ENCODE measurements at places on chromosomes 11 and 22. TPM values are rescaled to one million over a fixed set of nuclear protein-coding genes. Genes with fewer than 3 reads are reported as not detected.

GRCh38 chr22:24727218-24727851, 47.2 kb downstream of the PIWIL3 start:
- DNase-seq = no peak

KLHL22 gene
- total RNA-seq = 12.7 TPM

DNA sequence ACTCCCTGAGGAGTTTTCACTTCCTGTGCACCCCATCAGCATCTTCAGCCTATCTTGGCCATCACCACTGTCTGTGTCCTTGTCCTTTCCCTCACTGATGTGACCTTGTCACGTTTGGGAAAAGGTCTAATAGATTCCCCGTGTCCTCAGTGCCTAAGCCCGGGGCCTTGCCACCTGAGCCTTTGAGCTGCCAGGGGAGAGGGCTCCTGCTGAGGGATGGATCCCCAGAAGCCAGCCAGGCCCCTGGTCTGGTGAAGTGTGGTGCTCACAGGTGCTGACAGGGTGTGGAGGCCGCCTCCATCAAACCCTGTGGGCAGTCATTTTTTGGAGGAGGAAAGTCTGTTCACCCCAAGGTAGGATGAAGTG, 47.2 kb downstream of the GAB4 start:
- DNase-seq = no peak

DNA sequence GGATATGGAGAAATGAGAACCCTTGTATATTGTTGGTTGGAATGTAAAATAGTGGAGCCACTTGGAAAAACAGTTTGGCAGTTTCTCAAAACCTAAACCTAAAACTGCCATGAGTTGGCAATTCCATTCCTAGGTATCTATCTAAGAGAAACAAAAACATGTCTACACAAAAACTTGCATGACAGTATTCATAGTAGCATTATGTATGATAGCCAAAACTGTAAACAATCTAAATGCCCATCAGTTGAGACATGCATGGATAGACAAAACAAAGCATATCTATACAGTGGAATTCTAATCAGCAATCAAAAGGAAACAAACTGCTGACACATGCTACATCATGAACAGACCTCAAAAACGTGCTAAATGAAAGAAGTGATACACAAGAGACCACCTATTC, 34.9 kb downstream of the TRAF6 start:
- no peak for DNase-seq

- DNase-seq = no peak
Measured at GRCh38 chr11:2570211-2570811, 125.5 kb downstream of the KCNQ1 start.

DNA sequence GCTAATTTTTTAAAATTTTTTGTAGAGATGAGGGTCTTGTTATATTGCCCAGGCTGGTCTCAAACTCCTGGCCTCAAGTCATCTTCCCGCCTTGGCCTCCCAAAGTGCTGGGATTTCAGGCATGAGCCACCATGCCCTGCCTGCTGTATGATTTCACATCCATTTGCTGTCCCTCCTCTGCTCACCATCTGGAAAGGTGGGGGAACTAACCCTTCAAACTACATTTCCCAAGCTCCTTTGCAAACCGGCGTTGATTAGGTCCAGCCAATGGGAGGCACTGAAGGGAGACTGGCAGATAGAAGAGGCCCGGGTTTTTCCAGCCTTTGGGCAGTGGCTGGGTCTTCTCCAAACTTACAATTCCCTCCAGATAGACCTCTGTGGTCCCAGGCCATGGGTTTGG, 19.3 kb downstream of the RFPL1 start:
- DNase-seq = peak; percentile 84

KCTD14 gene
- 12.5 TPM for total RNA-seq
